GM12892 (cell line): ENCODE measurements at places on chromosomes 6 and 20.

DNA sequence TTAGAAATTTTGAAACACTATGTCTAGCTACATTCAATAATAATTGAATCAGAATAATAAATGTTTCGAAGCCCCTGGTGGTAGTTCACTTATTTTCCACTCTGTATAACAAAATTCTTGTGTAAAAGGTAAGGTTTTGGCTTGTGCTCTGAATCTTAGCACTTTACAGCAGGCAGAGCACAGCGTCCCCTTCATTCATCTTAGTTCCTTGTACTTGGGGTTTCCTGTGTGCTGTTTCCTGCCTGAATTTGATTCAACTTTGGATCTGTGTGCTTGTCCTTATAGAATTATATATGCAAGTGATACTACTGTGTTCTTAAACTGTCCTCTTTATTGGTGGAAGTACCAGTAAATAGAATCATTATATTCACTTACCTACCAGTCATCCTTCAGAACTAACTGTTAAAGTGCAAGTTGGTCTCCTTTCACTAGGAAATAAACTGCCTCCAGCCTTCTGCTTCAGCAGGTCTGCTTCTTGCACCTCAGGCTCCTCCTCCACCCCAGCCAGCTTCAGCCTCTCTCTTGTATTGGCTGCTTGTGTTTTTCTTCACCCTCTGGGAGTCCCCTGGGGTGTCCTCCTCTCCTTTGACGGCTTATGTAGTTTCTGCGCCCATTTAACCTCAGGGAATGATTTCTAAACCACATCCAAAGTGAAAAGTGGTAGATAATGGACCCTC, 28.8 kb upstream of the TULP4 start:
- DNase-seq: no peak

- no peak for DNase-seq
Measured at GRCh38 chr6:99346595-99346994, 2.9 kb downstream of the FAXC start.

GRCh38 chr6:25829375-25829774, 2.5 kb downstream of the SLC17A1 start:
- no peak for DNase-seq

DNA sequence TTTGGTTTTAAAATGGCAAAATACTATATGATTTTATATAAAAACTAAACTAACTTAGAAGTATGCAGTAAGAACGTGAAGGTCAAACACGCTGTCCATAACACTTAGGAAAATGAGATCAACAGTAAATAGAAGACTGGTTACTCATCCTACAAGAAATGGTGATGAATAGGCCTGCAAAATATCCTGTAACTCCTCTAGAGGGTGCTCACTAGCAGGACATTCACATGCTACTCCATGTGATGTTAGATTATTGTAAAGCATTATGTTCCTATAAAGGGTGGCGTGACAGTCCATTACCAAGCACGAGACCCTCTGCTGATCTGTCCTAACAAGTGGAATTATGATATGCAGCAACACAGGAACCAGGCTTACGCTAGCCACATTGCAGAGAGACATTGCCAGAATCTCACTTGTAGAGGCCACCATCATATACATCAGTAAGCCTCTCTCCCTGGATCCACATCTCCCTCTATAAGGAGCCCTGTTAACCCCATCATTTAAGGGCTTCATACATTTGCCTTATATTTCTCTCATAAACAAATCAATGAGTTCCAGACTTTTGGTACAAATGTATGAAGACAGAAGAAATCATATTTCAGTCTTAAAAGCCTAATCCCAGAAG, 18.0 kb upstream of the DEFB129 start:
- no peak for DNase-seq

- no peak for DNase-seq
Measured at GRCh38 chr20:31706607-31707257, 15.9 kb downstream of the BCL2L1 start.

- DNase-seq: no peak
Measured at GRCh38 chr6:51398793-51399192, 580.1 kb downstream of the TFAP2B start.
